ENCODE measurements at places on chromosomes 2 and 18. TPM values are rescaled to one million over a fixed set of nuclear protein-coding genes. Genes with fewer than 3 reads are reported as not detected.
A peak's percentile ranks its signal among the peaks of the same experiment; 100 is the strongest.

The UGT1A4 gene
- total RNA-seq: not detected

The NPAS2 gene
- total RNA-seq: 51.3 TPM

DNA sequence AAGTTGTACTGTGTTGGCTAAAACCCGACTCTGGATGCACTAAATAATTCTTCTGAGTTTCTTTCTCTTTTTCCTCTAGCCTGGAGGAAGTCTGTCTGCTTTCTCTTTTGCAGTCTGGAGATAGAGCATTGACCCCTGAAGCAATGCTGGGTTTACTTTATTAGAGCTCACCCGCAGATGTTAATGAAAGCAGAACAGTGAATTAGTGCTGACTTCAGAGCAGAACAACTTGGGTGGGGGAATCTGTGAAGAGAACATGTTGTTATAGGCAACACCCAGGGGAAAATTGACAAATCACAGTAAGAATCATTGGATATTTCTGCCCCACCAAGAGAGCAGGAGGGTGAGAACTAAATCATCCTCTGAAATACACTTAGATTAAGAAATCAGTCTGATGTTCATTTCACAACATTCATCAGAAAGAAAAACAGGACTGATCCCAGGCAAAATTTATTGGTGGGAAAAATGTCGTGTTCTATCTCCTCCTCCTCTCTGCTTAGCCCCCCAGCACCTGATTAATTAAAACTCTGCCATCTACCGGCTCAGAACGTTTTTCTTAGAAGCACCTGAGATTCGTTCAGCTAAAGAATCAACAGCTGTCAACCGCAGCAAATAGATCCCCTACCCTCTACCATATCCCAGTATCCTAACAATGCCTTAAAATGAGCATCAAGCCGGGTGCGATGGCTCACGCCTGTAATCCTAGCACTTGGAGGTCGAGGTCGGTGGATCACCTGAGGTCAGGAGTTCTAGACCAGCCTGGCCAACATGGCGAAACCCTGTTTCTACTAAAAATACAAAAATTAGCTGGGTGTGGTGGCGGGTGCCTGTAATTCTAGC is 165.1 kb downstream of the FMNL2 start:
- no peak for DNase-seq

- DNase-seq: peak; percentile 25
These were observed 2786.5 kb downstream of the RPIA start for GRCh38 chr2:91477731-91478672.

GRCh38 chr18:47585136-47585535 is 333.7 kb upstream of the SKOR2 start:
- DNase-seq: no peak

- no peak for DNase-seq
These were observed 243.3 kb upstream of the REG3G start for GRCh38 chr2:78782196-78782595.

DNA sequence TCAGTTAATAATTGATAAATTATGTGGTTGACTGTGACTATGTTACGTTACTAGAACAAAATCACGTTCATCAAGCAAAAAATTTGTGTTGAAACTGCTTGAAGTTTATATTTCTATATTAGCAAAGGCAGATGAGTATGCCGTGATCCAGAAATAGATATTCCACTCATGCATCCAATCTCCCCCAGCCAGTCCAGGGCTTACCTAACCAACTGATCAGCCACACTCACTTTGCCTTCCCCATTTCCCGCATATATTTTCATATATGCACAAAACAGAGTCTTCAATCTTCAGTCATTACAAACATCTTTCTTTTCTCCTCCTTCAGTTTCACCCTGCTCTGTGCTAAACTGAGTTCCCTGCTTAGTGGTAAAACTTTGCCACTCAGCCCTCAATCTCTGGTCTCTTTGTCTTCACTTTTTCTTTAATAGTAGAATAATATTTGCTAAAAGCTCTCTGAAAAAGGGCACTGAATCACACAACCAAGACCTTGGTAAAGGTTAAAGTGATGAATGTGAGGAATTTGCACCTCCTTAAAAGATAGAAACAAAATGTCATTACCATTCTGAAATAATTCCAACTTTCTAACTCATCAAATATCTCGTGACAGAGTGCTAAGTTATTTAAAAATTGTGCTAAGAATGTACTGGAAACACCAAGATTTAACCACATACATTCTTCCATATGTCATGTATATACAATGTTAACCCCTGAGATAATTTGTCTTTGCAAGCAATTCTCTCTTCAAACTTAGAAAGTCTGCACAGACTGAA is 893.2 kb upstream of the CRIM1 start:
- DNase-seq: no peak

Data from heart left ventricle (tissue), 16 donors.